ENCODE measurements at places on chromosomes 5 and 9.

DNA sequence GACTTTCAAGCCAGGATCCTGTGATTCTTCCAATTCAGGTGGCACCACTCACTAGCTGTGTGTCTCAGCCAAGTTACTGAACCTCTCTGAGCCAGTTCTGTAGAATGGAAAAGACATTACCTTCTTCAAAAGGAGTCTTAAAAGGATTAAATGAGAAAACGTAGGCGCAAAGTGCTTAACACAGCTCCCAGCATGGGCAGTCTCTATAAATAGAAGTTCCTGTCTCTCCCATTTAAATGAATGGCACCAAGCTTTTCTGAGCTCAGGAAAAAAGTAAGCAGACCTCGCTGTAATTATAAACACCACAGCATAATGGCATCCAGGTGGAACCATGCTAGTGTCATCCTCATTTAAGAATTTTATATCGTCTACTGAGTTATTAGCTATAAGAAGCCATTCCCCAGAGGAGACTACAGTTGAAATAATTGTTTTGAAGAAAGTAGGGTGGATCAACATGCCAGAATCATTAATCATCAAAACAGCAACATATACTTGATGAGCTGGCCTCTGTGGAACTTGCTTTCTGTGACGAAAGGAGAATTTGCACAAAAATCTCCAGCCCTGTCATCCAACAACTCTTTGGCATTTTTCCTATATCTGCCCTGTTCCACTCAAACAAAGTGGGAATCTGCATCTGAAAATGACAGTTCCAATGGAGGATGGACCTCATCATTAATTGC lies 188.9 kb downstream of the SPOCK1 start:
- H3K36me3 ChIP-seq = no peaks in the 10 kb centered on the region
- no peak overlapping the region for H3K27ac ChIP-seq
- H3K4me3 ChIP-seq = no peak overlapping the region
- DNase-seq = no peak
- no peaks in the 10 kb centered on the region for H3K27me3 ChIP-seq
- H3K4me1 ChIP-seq = peaks cover 18% of the 10 kb centered on the region

- no peak overlapping the region for H3K27ac ChIP-seq
- no peaks in the 10 kb centered on the region for H3K36me3 ChIP-seq
- no peaks in the 10 kb centered on the region for H3K27me3 ChIP-seq
Measured at GRCh38 chr5:145948047-145948446, 11.7 kb downstream of the SH3RF2 start.

GRCh38 chr9:20398536-20399338 lies 223.6 kb downstream of the MLLT3 start:
- no peaks in the 10 kb centered on the region for H3K27me3 ChIP-seq
- no peak for DNase-seq
- H3K4me3 ChIP-seq = no peak overlapping the region
- H3K4me1 ChIP-seq = no peaks in the 10 kb centered on the region
- no peak overlapping the region for H3K27ac ChIP-seq

GRCh38 chr9:37668116-37668601 lies 17.4 kb downstream of the FRMPD1 start:
- no peak overlapping the region for H3K27ac ChIP-seq
- H3K36me3 ChIP-seq = no peaks in the 10 kb centered on the region
- H3K4me3 ChIP-seq = no peak overlapping the region
- peaks cover 9% of the 10 kb centered on the region for H3K27me3 ChIP-seq
- H3K4me1 ChIP-seq = no peaks in the 10 kb centered on the region
- no peak for DNase-seq

- peak overlapping the region; percentile 69 for H3K27ac ChIP-seq
- no peaks in the 10 kb centered on the region for H3K27me3 ChIP-seq
- H3K4me3 ChIP-seq = no peak overlapping the region
- H3K36me3 ChIP-seq = peaks cover under 1% of the 10 kb centered on the region
Measured at GRCh38 chr9:120916588-120916987, 10.0 kb downstream of the TRAF1 start.
